T follicular helper cell (primary cell): ENCODE measurements at places on chromosomes 2 and 18.

DNA sequence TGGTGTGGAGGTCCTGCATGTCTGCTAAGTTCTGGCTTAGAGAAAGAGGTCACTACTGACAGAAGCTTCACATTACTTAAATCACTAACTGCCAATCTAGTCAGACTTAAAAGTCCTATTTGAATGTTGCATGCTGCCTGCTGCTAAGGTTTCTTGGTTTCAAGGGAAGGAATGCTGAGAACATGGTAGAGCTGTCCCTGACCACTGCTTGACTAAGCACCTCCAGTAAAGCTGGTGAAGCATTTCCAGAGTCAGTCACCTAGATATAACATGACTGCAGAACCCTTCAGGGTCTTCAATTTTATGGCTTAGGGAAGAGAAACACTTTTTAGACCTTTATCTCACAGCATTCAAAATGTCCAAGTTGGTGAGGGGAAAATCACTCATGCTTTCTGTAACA is 2178.3 kb upstream of the PIK3C3 start:
- no peak for DNase-seq

DNA sequence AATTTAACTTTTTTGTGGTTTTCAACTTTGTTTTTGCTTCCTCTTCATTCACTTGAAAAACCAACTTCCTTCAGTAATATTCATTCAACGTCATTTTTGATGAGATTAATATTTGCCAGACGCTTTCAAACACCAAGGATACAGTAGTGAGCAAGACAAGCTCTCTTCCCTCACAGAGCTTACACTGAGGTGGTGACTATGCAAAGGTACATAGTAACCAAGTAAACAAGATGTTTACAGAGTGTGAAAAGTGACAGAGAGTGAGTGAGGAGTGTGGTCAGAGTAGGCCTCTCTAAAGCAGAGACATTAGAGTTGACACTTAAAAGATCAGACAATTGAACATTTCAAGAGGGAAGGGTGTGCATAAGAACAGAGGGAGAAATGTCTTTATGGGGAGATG is 155.5 kb downstream of the TMEM247 start:
- DNase-seq: no peak

DNA sequence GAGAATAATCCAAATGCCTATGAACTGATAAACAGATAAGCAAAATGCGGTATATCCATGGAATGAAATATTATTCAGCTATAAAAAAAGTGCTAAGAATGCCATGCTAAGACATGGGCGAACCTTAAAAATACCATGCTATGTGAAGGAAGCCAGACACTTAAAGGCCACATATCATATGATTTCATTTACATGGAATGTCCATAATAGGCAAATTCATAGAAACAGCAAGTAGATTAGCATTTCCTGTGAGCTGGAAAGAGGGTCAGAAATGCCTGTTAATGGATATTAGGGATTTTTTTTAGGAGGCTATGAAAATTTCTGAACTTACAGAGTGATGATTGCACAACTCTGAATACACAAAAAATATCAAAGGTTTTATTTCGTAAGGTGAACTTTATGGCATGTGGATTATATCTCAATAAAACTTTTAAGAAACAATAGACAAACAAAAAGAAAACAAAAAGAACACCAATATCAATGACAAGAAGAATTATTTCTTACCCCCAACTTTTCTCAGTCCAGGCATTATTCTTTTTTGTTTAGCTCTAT is 1207.7 kb downstream of the SUCLG1 start:
- no peak for DNase-seq

GRCh38 chr2:203891474-203891873 is 23.9 kb downstream of the CTLA4 start:
- no peak for DNase-seq

DNA sequence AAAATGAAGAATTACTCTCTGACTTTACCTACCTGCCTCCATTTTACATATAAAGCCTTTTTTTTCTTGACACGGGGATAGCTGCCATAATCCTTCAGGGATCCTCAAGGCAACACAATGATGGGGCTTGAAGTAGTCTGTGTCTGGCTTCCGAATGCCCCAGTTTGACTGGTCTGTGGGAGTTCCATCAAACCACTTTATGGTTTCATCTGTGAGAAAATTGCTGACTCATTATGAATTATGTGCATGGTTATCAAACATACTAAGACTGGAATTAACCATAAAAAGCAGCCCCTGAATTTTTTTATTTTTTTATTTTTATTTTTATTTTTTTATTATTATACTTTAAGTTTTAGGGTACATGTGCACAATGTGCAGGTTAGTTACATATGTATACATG is 117.5 kb downstream of the PLA2R1 start:
- DNase-seq: no peak

- no peak for DNase-seq
Observed at GRCh38 chr18:80046011-80046410, 11.8 kb downstream of the RBFA start.

GRCh38 chr2:115036818-115037217 is 594.4 kb downstream of the DPP10 start:
- DNase-seq: no peak

DNA sequence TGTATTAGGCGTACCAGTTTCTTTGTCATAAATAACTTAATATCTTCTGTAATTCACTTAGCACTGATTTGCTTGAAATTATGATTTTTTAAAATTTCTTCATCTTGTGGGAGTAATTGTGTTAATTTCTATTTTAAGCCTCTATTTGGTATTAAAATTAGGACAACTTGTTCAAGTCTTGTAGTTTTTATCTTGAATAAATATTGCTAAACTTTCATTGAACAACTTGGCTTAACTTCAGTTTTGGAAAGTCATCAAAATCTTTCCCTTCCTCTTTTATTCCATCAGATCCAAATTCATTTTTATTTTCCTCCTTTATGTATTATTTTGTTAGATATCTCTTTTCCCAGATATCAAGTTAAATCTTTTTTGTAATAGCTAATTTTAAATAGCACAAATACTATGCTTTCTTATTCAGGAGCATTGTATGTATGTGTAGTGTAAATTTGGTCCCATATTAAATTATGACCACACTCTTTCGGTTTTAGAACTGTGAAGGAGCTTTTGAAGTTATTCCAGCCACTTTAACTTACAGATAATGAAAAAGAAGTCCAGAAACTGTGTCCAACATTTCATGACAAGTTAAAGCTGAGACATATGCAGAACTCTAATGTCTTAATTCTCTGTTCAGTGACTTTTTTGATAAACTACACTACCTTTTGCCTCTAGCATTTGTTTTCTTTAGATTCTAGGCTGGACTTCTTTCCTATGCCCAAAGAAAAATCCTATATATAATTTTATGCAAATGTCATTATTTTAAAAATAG is 31.7 kb upstream of the NT5C1B start:
- DNase-seq: no peak

DNA sequence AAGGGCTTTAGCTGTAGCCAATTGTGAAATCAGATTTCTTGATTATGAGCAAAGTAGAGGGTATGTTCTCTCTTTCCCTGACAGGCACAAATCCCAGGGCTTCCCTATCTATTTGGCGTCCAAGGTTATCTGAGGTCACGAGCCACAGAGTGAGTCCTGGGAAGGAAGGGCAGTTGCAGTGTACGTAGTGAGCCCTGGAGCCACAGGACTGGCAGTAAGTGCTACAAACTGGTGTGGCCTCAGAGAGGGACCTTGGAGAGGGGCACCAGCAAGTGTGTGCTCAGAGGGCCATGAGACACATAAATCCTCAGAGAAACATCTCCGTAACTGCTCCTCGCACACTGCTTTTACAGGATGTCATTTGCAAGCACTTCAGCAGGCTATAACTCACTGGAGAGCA is 115.5 kb upstream of the SH3BP4 start:
- no peak for DNase-seq

DNA sequence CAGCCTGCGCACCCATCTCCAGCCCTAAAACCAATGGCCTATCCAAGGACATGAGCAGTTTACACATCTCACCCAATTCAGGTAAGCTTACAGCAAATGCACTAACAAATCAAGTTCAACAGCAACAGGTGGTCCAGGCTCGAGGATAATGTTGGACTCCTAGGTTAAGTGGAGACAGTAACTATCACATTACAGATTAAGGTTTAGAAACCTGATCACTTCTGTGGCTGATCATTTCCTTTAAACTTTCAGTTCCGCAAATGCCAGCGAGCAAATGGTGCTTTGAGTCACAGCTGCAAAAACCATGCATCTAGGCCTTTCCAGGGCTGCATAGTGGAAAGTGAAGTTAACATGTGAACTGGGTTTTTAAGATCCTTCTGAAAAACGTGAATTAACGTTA is 259.4 kb downstream of the GBX2 start:
- DNase-seq: no peak

GRCh38 chr2:197234671-197235191 is 75.8 kb downstream of the ANKRD44 start:
- DNase-seq: no peak

DNA sequence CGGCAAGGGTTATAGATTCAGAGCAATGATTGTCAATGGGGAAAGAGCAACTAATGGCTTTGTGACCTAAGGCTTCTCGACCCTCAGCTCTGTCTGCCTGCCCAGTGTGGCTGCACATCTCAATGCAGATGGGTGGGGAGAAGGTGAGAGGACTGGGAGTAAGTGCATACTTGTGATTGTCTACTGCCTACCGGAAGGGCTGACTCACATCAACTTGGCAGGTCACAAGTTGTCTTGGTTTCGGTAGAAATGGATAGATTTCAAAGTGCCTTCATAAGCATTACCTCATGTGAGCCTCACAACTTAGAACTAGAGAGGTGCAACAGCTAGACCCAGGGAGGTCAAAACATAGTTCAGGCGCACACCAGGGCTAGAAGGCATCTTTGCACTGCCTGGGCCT is 29.4 kb downstream of the STAT1 start:
- DNase-seq: no peak

DNA sequence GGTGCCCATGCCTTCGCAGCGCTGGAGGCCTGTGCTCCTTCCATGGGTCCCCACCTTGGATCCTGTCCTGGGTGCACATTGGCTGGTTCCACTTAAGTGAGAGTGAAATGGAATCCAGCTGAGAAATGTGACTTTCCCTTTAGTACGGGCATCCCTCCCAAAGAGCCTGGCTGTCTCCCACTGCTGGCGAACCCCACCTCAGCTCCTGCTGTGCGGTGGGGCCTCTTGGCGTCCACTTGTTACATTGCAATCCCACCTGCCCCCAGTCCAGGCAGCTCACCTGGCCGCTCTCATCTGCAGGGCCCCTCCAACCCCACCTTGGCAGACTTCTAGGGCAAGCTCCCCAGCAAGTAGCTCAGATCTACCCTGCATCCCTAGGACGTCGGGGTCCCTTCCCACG is 35.5 kb upstream of the GNAL start:
- no peak for DNase-seq

- DNase-seq: peak; percentile 35
Observed at GRCh38 chr2:219249203-219249980, 3.7 kb upstream of the TUBA4B start.

- DNase-seq: no peak
Observed at GRCh38 chr2:144415386-144415785, 104.5 kb downstream of the ZEB2 start.
